SJSA1 (cell line): ENCODE measurements at places on chromosomes 3 and 15. TPM values are rescaled to one million over a fixed set of nuclear protein-coding genes. Genes with fewer than 3 reads are reported as not detected.

- DNase-seq = no peak
These were observed 275.9 kb upstream of the NR2F2 start for GRCh38 chr15:96054621-96055020.

Gene STAC
- 24.1 and 29.1 TPM in 2 replicates for total RNA-seq

Gene KLHL6
- not detected in 2 replicates for total RNA-seq

- DNase-seq = no peak
These were observed 206.1 kb downstream of the SV2B start for GRCh38 chr15:91306144-91306543.

Gene EPHB1
- total RNA-seq = not detected in 2 replicates

Gene SLC38A3
- not detected in 2 replicates for total RNA-seq

- no peak for DNase-seq
These were observed 181.8 kb downstream of the MCTP2 start for GRCh38 chr15:94412979-94413746.

DNA sequence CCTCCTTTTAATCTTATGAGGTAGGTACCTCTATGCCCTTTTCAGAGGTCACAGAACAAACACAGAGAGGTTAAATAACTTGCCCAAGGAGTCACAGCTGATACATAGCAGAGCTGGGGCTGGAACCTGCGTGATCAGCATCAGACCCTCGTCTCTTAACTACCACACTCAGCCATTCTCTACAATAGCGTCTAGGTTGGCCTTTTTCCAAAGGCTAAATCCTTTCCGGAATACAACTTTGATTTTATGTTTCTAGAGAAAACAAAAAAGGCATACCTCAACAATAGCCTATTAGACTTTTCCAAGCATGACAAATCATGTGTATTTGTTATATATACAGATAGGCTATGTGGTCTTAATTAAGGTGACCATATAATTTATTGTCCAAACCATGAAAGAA is 187.2 kb downstream of the RORA start:
- DNase-seq = no peak
